ENCODE measurements at places on chromosomes 7 and 10. TPM values are rescaled to one million over a fixed set of nuclear protein-coding genes. Genes with fewer than 3 reads are reported as not detected.
A peak's percentile ranks its signal among the peaks of the same experiment; 100 is the strongest.

- H3K4me1 ChIP-seq = no peaks in the 10 kb centered on the region
- DNase-seq = no peak
- H3K27me3 ChIP-seq = no peaks in the 10 kb centered on the region
- no peak overlapping the region for H3K4me3 ChIP-seq
- no peaks in the 10 kb centered on the region for H3K36me3 ChIP-seq
Observed at GRCh38 chr7:105304040-105304895, 84.5 kb downstream of the SRPK2 start.

GBF1 gene
- polyA plus RNA-seq = 44.0 TPM

ASZ1 gene
- polyA plus RNA-seq = not detected

DNA sequence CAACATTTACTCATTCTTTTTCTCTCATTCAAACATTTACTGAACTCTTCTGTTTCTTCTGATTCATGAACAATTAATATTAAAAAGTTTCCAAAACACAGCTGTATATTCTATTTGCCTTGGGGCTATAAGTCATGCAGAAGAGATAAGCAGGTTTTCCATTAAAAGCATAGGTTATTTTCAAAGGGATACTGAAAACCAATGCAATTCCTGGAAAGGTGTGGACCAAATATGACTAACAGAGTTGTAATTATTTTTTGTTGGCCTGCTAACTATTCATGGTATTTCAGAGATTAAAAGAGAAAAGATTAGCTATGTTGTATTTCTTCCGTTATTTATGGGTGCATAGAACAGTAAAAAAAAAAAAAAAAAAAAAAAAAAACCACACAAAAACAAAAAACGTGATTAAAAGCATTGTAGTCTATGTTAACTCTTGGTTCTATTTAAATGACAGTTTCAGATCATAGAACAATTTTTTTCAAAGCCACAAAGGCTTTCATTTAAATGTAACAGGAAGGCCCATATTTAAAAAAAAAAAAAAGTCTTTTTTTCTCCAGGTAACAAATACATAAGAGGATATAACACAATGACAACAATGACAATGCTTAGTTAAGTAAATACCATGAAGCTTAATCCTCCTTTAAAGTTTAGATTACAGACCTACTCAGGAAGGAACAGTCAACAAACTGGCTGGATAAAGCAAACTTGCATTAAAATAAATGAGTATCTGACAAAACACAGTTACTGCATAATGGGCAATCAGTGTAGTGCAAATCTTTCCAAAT lies 1042.9 kb downstream of the GATA3 start:
- no peak overlapping the region for H3K4me3 ChIP-seq
- no peaks in the 10 kb centered on the region for H3K27me3 ChIP-seq
- H3K36me3 ChIP-seq = no peaks in the 10 kb centered on the region
- no peaks in the 10 kb centered on the region for H3K4me1 ChIP-seq

GRCh38 chr10:49161411-49161997 lies 26.7 kb downstream of the TMEM273 start:
- H3K4me1 ChIP-seq = no peaks in the 10 kb centered on the region
- H3K4me3 ChIP-seq = no peak overlapping the region
- no peaks in the 10 kb centered on the region for H3K36me3 ChIP-seq

JCAD gene
- 8.6 TPM for polyA plus RNA-seq

DNA sequence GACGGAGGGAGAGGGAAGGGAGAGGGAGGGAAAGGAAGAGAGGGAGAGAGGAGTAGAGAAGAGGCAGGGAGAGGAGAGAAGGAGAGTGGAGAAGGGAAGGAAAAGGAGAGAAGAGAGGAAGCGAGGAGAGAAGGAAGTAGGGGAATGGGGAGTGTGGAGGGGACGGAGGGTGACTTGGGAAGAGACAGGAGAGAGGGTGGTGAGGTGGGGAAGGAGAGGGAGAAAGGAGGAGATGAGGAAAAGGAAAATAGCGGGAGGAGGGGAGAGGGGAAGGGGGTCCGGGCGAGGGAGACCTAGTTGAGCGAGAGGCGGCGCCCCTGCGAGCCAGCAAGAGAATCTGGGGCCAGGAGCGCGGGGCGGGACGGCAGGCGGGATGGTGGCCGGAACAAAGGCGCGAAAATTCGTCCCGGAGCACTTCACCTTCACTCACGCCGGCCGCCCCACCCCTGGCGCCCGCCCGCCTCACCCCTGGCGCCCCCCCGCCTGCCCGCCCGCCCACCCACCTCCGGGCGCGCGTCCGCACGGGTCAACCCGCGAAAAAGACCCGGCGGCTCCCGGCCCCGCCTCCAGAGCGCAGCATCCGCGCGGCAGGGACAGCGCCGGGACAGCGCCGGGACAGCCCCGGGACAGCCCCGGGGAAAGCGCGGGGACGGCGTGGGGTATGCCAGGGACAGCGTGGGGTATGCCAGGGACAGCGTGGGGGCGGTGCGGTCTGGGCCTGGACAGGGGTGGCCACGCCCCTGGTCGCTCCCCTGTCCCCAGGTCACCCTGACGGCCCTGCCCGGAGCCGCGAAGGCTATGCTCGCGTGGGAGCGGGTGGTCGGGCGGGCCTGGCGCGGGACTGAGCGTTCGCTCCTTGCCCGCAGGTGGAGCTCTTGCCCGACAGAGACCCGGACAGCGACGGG lies 4.2 kb downstream of the VSTM2A start:
- DNase-seq = no peak
- no peak overlapping the region for H3K27ac ChIP-seq
- no peak overlapping the region for H3K4me3 ChIP-seq
- no peaks in the 10 kb centered on the region for H3K36me3 ChIP-seq

GRCh38 chr7:27942711-27943110 lies 202.7 kb downstream of the TAX1BP1 start:
- no peaks in the 10 kb centered on the region for H3K27me3 ChIP-seq
- no peaks in the 10 kb centered on the region for H3K4me1 ChIP-seq
- H3K4me3 ChIP-seq = no peak overlapping the region
- no peak overlapping the region for H3K27ac ChIP-seq

ANK3 gene
- 89.1 TPM for polyA plus RNA-seq

MSMB gene
- polyA plus RNA-seq = 0.25 TPM

DNA sequence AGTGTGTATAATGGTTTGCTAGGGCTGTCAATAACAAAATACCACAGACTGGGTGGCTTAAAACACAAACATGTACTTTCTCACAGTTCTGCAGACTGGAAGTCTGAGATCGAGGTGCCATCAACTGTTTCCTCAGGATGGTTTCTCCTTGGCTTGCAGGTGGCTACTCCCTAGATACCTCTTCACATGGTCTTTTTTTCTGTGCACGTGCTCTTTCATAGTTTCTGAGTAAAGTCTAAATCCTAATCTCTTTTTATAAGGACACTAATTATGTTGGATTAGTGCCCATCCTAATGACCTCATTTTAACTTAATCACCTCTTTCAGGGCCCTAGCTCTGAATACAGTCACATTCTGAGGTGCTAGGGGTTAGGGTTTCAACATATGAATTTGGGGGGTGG lies 65.9 kb downstream of the AMPH start:
- no peak overlapping the region for H3K27ac ChIP-seq
- no peaks in the 10 kb centered on the region for H3K4me1 ChIP-seq
- no peaks in the 10 kb centered on the region for H3K36me3 ChIP-seq

ACSL5 gene
- polyA plus RNA-seq = 361 TPM

FLNC gene
- polyA plus RNA-seq = 53.3 TPM

DNA sequence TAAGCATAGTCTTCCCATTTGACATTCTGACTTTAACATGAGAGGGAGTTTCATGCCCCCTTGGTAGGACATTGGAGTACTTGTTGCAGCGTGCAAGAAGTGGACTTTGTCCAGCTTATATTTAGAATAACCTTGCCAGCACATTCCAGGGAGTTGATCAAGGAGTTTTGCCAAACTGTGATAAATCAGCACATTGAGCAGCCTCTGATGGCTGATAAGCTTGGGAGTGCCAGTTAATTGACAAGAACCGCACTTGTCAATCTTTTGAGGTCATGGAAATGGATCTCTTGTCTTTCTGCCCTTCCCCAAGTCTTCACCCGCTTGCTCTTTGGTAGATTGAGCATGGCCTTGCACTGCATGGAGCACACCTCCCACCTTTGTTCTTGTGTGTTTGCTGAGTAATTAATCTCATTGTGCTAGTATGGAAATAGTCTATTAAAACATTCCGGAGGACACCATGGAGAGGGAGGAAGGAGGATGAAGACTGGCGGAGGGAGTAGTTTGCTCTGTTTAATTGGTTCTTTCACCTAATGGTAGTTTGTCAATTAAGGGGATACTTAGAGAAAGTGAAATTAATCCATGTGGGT lies 668.5 kb upstream of the GALNT17 start:
- H3K4me1 ChIP-seq = peaks cover 33% of the 10 kb centered on the region
- peak; percentile 62 for DNase-seq
- H3K27me3 ChIP-seq = no peaks in the 10 kb centered on the region
- no peaks in the 10 kb centered on the region for H3K36me3 ChIP-seq

DNA sequence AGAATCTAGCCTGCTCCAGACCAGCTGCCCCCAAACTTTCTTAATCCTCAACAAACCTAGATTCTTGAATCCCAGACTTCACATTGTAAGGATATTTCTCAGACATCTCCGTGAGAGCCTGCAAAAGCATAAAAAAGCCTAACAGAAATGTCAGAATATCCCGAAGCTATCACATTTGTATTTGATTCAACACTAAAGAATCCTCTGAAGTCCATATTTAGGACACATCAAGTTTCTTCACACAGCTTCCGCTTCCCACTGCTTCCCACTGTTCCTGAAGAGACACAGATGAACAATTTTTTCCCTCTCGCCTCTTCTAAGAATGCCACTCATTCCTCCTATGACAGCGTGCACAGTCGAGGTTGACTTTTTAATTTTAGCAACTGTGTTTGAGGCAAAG lies 396.2 kb upstream of the IGFBP3 start:
- no peak overlapping the region for H3K27ac ChIP-seq
- H3K36me3 ChIP-seq = no peaks in the 10 kb centered on the region
- H3K4me3 ChIP-seq = no peak overlapping the region

- no peak overlapping the region for H3K27ac ChIP-seq
- H3K4me3 ChIP-seq = no peak overlapping the region
- H3K4me1 ChIP-seq = no peaks in the 10 kb centered on the region
- no peak for DNase-seq
Observed at GRCh38 chr7:42123716-42124115, 113.3 kb downstream of the GLI3 start.

- H3K27me3 ChIP-seq = no peaks in the 10 kb centered on the region
- no peaks in the 10 kb centered on the region for H3K36me3 ChIP-seq
- H3K27ac ChIP-seq = no peak overlapping the region
- no peak for DNase-seq
- no peak overlapping the region for H3K4me3 ChIP-seq
- H3K4me1 ChIP-seq = no peaks in the 10 kb centered on the region
Observed at GRCh38 chr7:116547347-116547746, 22.5 kb downstream of the CAV1 start.

GRCh38 chr7:135673360-135673706 lies 11.0 kb downstream of the STMP1 start:
- H3K27ac ChIP-seq = no peak overlapping the region
- no peak for DNase-seq
- no peaks in the 10 kb centered on the region for H3K27me3 ChIP-seq
- H3K4me3 ChIP-seq = no peak overlapping the region
- no peaks in the 10 kb centered on the region for H3K4me1 ChIP-seq

ZFYVE27 gene
- polyA plus RNA-seq = 51.2 TPM

DNA sequence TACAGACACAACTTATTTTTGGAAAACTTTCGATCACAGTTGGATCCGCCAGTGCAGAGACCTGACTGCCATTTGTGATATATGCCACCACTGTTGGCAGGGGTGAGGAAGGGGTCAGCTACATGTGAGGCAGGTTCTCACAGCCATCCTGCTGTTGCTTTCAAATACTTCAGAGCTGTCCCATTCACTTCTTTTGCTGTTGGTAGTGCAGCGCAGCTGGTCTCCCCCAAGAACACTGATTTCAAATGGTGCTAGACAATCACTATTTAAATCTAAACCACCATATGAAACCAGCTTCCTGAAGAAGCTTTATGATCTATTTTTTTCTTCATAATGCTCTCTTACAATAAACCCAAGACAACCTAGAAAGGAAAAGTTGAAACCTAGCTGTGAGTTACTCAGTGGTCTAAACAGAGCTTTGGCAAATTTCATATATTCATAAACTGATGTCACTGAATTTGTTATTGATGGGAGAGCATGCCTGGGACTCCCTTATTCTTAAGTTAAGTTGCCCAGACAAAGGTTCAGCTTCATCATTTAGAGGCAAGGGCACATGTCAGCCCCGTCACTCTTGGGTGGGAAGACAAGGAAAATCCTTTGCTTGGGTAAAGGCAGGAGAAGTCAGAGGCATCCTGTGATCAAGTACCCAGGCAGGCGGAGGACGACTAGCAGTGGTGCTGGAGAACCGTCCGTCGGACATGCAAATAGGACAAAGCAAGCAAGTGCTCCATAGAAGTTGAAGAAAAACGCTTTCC lies 143.4 kb upstream of the KLF14 start:
- no peaks in the 10 kb centered on the region for H3K27me3 ChIP-seq
- no peak overlapping the region for H3K4me3 ChIP-seq
- DNase-seq = no peak
- H3K36me3 ChIP-seq = peaks cover 2% of the 10 kb centered on the region
- H3K4me1 ChIP-seq = no peaks in the 10 kb centered on the region

PDE6C gene
- 0.55 TPM for polyA plus RNA-seq

DNA sequence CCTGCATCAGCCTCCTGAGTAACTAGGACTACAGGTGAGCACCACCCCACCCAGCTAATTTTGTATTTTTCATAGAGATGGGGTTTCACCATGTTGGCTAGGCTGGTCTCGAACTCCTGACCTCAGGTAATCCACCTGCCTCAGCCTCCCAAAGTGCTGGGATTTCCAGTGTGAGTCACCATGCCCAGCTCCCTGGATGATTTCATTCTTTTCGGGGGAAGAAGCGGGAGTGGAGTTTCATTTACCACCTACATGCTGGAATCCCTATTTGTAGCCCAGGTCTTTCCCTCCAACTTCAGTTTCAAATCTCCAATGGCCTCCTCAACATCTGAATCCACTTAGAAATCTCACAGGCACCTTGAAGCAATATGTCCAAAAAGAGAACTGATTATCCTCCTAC lies 2.9 kb upstream of the BTRC start:
- no peak overlapping the region for H3K4me3 ChIP-seq
- no peaks in the 10 kb centered on the region for H3K27me3 ChIP-seq
- H3K36me3 ChIP-seq = no peaks in the 10 kb centered on the region
- H3K4me1 ChIP-seq = peaks cover 6% of the 10 kb centered on the region
- no peak overlapping the region for H3K27ac ChIP-seq

- peaks cover 20% of the 10 kb centered on the region for H3K4me1 ChIP-seq
- DNase-seq = no peak
- H3K36me3 ChIP-seq = peaks cover 45% of the 10 kb centered on the region
- H3K4me3 ChIP-seq = no peak overlapping the region
Observed at GRCh38 chr10:71294091-71294561, 24.9 kb upstream of the SLC29A3 start.

DNA sequence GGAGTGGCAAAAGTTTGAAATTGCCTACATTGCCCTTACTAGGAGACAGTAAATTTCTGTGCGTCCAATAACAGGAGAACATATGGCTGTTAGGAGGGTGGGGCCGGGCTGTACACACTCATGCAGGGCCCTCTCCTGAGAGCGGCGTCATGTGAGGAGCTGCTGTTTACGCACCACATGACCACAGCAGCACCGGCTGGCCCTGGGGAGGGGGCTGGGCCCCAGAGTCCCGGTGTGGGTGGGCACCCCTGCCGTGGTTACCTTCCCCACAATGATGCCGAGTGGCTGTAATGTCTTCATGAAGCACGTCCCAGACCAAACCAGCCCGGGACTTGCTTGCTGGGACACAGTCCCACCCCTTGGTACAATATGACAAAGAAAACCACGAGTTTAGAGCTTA lies 308.7 kb downstream of the DNAJB6 start:
- no peaks in the 10 kb centered on the region for H3K4me1 ChIP-seq
- no peak for DNase-seq
- H3K4me3 ChIP-seq = no peak overlapping the region
- H3K27me3 ChIP-seq = no peaks in the 10 kb centered on the region
